Right lobe of liver (tissue), 6 donors: ENCODE measurements at places on chromosomes 7 and 10. TPM values are rescaled to one million over a fixed set of nuclear protein-coding genes. Genes with fewer than 3 reads are reported as not detected.

- H3K36me3 ChIP-seq: no peaks in the 10 kb centered on the region
- H3K27me3 ChIP-seq: no peaks in the 10 kb centered on the region
- H3K27ac ChIP-seq: peak overlapping the region; percentile 77
- peaks cover 88% of the 10 kb centered on the region for H3K4me1 ChIP-seq
- no peak for DNase-seq
- no peak overlapping the region for H3K4me3 ChIP-seq
Observed at GRCh38 chr7:139725077-139725476, 52.7 kb downstream of the HIPK2 start.

DNA sequence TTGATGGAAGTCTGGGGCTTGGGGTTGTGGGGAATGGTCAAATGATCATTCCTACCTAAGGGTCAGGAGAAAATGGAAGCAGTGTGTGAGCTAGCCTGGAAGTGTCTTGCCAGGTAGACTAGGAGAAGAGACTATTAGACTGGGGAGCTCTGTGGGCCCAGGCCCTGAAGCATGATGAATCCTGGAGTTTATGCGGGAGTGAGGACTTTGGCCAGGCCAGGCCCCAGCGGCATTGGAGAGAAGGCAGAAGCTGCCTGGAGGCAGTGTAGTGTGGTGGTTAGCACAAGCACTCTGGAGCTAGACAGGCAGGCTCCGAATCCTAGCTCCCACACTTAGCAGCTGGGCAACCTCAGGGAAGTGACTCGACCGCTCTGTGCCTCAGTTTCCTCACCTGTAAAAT, 29.3 kb downstream of the ZMIZ1 start:
- no peak overlapping the region for H3K4me3 ChIP-seq
- H3K27me3 ChIP-seq: no peaks in the 10 kb centered on the region
- peak overlapping the region; percentile 18 for H3K27ac ChIP-seq
- H3K36me3 ChIP-seq: no peaks in the 10 kb centered on the region
- no peak for DNase-seq
- H3K4me1 ChIP-seq: peaks cover 48% of the 10 kb centered on the region

GRCh38 chr10:118970770-118971169, 58.7 kb upstream of the NANOS1 start:
- H3K4me1 ChIP-seq: no peaks in the 10 kb centered on the region
- H3K27ac ChIP-seq: no peak overlapping the region

DNA sequence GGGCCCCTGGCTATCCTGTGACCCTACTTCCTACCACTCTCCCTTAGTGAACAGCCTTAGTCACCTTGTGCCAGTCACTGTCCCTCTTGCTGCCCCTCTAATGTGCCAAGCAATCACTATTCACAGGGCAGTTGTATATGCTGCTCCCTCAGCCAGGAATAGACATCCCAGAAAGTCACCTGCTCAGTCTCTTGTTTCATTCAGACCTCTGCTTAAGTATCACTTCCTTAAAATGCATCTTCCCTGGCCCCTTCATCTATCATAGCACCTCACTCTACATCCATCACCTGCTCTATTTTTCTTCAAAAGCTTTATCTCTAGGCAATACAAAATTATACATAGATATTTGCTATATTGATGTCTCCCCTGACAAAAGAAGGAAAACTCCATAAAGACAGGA, 328.4 kb upstream of the NFE2L3 start:
- DNase-seq: no peak
- H3K4me3 ChIP-seq: no peak overlapping the region
- H3K27ac ChIP-seq: no peak overlapping the region
- H3K36me3 ChIP-seq: no peaks in the 10 kb centered on the region
- no peaks in the 10 kb centered on the region for H3K27me3 ChIP-seq

- no peak overlapping the region for H3K27ac ChIP-seq
- no peak overlapping the region for H3K4me3 ChIP-seq
- H3K4me1 ChIP-seq: peaks cover 16% of the 10 kb centered on the region
- no peaks in the 10 kb centered on the region for H3K36me3 ChIP-seq
Observed at GRCh38 chr10:74081192-74081803, 69.3 kb downstream of the AP3M1 start.

GRCh38 chr7:23531050-23531793, 559 bp downstream of the TRA2A start:
- H3K36me3 ChIP-seq: no peaks in the 10 kb centered on the region
- peak; percentile 71 for DNase-seq
- H3K4me3 ChIP-seq: peak overlapping the region; percentile 86

GRCh38 chr7:142645777-142646176, 103.5 kb upstream of the PRSS1 start:
- H3K4me1 ChIP-seq: no peaks in the 10 kb centered on the region
- no peak for DNase-seq
- H3K36me3 ChIP-seq: no peaks in the 10 kb centered on the region
- no peak overlapping the region for H3K4me3 ChIP-seq

DNA sequence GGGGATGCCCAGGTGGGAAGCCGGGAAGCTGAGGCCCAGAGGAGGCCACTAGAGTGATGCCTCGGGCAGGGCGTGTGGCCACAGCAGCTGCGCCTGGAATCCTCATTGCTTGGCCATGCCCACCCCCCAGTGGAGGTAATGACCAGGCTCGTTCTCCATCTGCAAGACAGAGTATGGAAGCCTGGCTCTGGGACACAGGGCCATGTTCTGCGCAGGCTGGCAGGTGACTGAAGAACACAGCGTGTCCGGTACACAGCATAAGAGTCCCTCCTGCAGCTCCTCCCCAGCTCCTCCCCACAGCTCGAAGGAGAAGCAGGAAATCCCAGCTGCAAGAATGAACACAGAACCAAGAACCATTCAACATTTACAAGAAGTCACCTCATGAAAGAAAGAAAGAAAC, 64.8 kb downstream of the SMURF1 start:
- H3K36me3 ChIP-seq: no peaks in the 10 kb centered on the region
- no peak overlapping the region for H3K27ac ChIP-seq
- H3K4me3 ChIP-seq: no peak overlapping the region
- H3K4me1 ChIP-seq: peaks cover 13% of the 10 kb centered on the region

DNA sequence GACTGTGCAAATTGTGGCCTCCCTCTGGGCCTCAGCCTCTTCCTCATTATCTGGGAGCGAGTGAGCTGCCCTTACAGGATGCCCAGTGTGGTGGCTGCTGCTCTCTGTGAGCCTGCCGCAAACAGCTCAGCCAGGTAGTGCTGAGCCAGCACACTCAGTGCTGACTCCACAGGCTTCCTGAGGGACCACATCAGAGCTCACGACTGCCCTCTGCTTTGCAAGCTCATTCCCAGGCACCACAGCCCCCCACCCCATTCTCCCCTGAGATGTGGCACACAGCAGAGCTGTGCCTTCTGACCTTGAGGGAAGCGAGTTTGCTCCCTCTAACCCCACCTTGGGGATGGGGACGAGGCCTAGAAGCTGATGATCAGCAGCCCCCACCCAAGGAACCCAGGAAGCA, 230.5 kb upstream of the PPP2R2D start:
- H3K4me1 ChIP-seq: no peaks in the 10 kb centered on the region
- H3K36me3 ChIP-seq: no peaks in the 10 kb centered on the region
- H3K27me3 ChIP-seq: no peaks in the 10 kb centered on the region
- DNase-seq: no peak

DNA sequence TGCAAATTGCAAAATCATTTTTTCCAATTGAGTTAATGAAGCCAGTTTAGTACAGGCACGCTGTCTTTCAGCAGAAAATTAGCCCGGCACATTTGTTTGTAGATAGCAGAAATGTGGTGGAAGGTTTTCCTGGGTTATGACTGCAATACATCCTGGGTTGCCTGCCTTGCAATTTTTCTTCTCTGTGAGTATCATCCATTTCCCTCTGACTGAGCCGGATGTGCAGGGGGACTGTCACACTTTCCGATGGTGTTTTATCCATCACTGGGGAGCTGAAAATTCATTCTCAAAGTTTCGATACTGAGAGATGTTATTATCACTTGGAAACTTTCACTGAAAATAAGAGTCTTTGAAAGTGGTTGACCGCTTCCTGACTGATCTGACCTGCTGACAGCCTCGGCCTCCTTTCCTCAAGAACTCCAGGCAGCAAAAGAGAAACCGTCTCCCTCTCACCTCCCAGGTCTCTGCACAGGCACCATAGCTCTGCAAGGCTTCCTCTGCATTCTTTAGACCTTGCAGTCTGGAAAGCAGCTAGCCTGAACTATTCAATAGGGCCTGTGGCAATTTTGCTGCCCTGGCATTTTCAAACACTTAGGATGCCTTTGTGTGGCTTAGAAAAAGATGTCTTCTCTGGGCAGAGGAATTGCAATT, 320.8 kb upstream of the NRP1 start:
- H3K36me3 ChIP-seq: no peaks in the 10 kb centered on the region
- no peaks in the 10 kb centered on the region for H3K27me3 ChIP-seq
- H3K4me3 ChIP-seq: no peak overlapping the region
- no peak for DNase-seq

GRCh38 chr7:5278766-5279165, 4.0 kb upstream of the SLC29A4 start:
- no peak overlapping the region for H3K27ac ChIP-seq
- no peaks in the 10 kb centered on the region for H3K4me1 ChIP-seq
- no peak overlapping the region for H3K4me3 ChIP-seq
- DNase-seq: no peak

DNA sequence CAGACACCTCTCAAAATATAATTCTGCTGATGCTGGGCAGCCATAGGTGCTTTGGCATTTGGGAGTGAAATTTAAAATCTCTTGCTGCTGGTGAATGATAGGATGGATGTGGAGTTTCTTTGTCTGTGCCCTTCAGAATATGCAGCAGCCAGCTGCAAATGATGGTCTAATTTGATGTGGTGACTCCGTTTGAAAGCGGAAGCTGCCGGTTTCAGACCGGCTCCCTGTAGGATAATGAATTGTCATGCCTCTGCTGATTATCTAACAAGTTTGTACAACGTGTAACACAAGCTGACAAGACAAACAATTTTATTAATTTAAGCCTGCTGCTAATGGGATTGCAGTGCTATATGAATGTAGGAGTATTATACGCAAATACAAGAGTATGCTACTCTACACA, 103.5 kb downstream of the SND1 start:
- H3K4me3 ChIP-seq: no peak overlapping the region
- peaks cover 43% of the 10 kb centered on the region for H3K4me1 ChIP-seq
- H3K36me3 ChIP-seq: no peaks in the 10 kb centered on the region
- DNase-seq: no peak
- no peak overlapping the region for H3K27ac ChIP-seq
- H3K27me3 ChIP-seq: no peaks in the 10 kb centered on the region

GRCh38 chr10:49577182-49577925, 32.8 kb upstream of the SLC18A3 start:
- no peaks in the 10 kb centered on the region for H3K4me1 ChIP-seq
- H3K36me3 ChIP-seq: no peaks in the 10 kb centered on the region
- no peak overlapping the region for H3K4me3 ChIP-seq
- DNase-seq: no peak

- DNase-seq: no peak
- no peak overlapping the region for H3K27ac ChIP-seq
- H3K4me3 ChIP-seq: no peak overlapping the region
- H3K4me1 ChIP-seq: no peaks in the 10 kb centered on the region
Observed at GRCh38 chr7:117279203-117279602, 43.7 kb downstream of the WNT2 start.

DNA sequence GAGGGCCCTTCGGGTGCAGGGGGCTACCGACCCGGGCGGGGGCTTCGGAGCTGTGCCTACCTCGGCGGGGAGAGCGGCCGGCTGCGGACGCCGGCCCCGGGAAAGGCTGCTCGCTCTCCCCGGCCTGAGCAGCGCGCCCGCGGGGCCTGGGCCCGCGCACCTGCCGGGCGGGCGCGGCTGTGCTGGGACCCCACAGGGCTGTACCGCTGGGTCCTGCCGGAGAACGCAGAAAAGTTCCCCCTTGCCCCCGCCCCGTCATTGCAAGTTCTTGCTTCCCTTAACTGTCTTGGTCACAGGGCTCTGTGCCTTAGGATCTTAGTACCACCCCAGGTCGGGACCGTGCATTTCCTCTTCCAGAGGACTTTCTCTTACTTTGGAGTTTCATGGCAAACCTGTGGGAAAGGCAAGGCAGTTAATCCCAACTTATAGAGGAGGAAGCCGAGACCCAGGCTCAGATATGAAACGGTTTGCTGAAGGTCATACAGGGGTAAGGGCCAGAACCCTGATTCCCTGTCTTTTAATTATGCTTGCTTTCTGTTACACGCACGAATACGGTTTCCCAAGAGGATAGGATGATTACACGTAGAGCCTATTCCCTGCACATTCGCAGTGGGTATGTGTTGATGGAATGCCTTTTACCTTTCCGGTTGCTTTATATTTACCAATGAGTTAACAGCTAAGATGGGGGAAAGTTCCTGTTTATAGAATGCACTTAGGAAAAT, 652 bp downstream of the PCGF5 start:
- no peaks in the 10 kb centered on the region for H3K27me3 ChIP-seq
- H3K4me3 ChIP-seq: peak overlapping the region; percentile 85
- H3K36me3 ChIP-seq: no peaks in the 10 kb centered on the region
- peaks cover 16% of the 10 kb centered on the region for H3K4me1 ChIP-seq
- peak overlapping the region; percentile 94 for H3K27ac ChIP-seq
- DNase-seq: peak; percentile 55

DNA sequence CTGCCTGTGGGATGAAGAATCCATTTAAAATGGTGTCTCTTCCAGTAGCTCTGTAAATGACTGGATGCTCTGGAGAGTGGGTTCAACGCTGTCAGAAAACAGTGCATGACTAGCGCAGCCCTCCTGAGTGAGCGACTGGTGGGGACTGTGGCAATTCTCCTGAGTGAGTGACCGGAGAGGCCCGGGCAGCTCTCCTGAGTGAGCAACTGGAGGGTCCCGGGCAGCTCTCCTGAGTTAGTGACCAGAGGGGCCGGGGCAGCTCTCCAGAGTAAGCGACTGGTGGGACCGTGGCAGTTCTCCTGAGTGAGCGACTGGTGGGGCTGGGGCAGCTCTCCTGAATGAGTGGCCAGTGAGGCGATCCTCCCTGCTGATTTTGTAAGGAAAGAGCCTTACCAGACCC, 85.5 kb downstream of the WDR37 start:
- H3K36me3 ChIP-seq: no peaks in the 10 kb centered on the region
- no peak for DNase-seq
- no peaks in the 10 kb centered on the region for H3K27me3 ChIP-seq

DNA sequence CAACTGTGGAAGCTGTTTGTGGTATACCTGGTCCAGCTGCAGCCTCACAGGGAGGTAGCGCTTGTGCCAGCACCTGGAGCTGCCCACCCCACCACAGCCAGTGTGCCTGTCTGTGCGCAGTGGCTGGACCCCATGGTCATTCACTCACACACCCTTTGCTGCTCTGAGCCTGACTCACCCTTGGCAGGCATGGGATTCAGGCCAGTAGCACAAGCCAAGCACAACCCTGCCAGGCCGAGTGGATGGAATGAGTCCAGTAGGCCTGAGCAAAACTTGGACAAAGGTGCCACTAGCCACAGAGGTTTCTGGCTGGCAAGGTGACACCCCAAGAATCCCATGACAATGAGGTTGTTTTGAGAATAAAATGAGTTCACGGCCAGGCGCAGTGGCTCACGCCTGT, 19.0 kb downstream of the RBM48 start:
- H3K4me1 ChIP-seq: no peaks in the 10 kb centered on the region
- no peaks in the 10 kb centered on the region for H3K36me3 ChIP-seq
- H3K27ac ChIP-seq: no peak overlapping the region
- no peaks in the 10 kb centered on the region for H3K27me3 ChIP-seq
- DNase-seq: peak; percentile 59

GRCh38 chr7:77802557-77803405, 4.2 kb downstream of the PHTF2 start:
- H3K4me3 ChIP-seq: no peak overlapping the region
- H3K36me3 ChIP-seq: no peaks in the 10 kb centered on the region
- no peak overlapping the region for H3K27ac ChIP-seq
- no peaks in the 10 kb centered on the region for H3K27me3 ChIP-seq
- no peaks in the 10 kb centered on the region for H3K4me1 ChIP-seq

The DKK1 gene
- not detected for total RNA-seq

The ACHE gene
- 4.9 TPM for total RNA-seq

The ZSCAN21 gene
- total RNA-seq: 6.0 TPM

The PAX4 gene
- total RNA-seq: not detected

The SPDYE9 gene
- total RNA-seq: not detected

The CDK1 gene
- total RNA-seq: not detected
